Fibroblast of skin of left biceps (primary cell): ENCODE measurements at places on chromosomes 6 and 20.
A peak's percentile ranks its signal among the peaks of the same experiment; 100 is the strongest.

- no peak for DNase-seq
Measured at GRCh38 chr6:125054331-125054730, 92.1 kb downstream of the RNF217 start.

GRCh38 chr6:56765494-56765893 is 122.8 kb upstream of the DST start:
- peak; percentile 57 for DNase-seq

DNA sequence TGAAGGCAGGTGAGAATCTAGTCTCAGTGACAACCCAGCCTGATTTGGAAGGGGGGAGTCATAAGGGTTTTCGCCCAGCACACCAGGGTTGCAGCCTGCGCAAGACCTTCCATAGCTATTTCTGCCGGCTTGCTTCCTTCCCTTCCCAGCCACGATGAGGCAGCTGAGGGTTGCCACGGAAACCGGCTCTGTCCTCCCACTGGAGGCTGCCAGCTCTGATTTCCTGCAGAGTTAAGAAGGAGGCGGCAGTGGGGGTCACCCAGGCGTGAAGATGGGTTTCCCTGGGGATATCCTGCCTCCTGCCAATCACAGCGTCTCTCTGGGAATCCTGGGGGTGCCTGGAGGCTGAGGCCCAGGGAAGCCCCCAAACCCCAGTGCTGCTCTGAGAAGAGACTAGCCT is 23.1 kb upstream of the KCNB1 start:
- no peak for DNase-seq

DNA sequence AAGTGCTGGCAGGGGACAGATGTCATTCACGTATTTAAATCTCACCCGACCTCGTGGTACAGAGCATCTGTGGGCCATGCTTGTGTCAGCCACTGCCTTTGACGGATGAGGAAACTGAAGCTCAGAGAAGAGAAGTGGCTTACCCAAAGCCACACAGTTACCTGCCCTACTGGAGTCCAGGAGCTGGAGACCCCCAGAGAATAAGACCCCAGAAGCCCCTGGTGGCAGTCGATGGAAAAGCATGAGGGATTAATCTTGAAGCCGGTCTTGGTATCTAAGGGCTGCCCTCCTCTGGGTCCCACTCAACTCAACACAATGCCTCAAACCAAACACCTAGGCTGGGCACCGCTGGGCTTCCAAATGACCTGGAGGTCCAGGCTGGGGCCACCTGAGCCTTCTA is 83.1 kb downstream of the GRM4 start:
- no peak for DNase-seq

DNA sequence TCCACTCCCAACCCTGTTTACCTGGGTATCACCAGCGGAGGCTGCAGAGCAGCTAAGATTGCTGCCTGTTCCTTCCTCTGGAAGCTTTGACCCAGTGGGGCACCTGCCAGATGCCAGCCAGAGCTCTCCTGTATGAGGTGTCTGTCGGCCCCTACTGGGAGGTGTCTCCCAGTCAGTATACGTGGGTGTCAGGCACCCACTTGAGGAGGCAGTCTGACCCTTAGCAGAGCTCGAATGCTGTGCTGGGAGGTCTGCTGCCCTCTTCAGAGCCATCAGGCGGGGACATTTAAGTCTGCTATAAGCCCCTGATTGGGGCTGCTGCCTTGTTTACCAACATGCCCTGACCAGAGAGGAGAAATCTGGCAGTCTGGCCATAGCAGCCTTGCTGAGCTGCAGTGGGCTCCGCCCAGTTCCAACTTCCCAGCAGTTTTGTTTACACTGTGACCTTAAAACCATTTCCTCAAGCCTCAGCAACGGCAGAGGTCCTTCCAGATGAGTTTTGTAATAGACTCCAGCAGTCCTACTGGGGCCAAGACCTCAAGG is 2.8 kb downstream of the RAET1E start:
- no peak for DNase-seq

DNA sequence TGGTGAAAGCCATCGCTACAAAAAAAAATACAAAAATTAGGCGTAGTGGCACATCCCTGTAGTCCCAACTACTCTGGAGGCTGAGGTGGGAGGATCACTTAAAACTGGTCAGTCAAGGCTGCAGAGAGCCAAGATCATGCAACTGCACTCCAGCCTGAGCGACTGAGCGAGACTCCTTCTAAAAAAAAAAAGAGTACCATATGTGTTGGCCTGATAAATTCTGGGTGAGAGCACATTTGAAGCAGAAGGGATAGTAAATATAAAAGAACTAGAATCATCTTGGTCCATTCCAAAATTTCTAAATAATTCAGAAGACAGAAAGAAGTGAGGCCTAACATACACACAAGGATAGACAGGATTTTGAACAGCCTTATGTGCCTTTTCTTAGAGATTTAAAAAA is 2.2 kb downstream of the IBTK start:
- no peak for DNase-seq

GRCh38 chr6:139296927-139297326 is 5.1 kb upstream of the TXLNB start:
- peak; percentile 37 for DNase-seq

- no peak for DNase-seq
Measured at GRCh38 chr20:4962241-4962855, 39.0 kb downstream of the SLC23A2 start.

DNA sequence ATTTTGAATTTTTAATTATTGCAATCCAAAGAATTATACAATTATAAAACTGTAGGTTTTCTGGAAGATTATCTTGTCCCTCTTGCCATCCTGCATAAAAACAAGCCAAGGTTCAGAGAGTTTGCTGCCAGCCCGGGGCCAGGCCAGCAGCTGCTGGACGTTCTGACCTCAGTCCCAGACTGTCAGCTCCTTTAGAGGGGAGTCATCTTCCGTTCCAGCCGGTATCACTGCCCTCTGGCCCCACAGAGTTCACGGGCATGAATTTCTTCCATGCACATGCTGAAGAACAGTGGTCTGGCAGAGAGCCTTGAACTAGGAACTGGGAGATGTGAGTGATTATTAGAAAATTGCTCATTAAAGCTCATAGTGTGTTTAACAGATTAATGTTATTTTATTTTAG is 130.4 kb upstream of the QKI start:
- no peak for DNase-seq

GRCh38 chr6:149108038-149108748 is 209.3 kb upstream of the TAB2 start:
- no peak for DNase-seq

DNA sequence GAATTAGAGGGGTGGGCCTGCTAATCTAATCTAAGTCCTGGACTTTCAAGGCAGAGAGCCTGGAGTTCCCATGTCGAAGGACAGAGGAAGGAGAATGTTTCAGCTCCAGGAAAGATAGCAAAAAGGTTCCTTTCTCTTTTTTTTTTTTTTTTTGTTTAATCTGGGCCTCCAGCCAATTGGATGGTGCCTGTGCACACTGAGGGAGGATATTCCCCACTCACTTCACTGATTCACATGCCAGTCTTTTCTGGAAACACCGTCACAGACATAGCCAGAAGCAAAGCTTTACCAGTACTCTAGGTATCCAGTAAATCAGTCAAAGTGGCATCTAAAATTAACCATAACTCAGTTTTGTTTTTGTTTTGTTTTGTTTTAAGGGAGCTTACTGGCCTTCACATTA is 721.1 kb downstream of the TENT5A start:
- no peak for DNase-seq

- DNase-seq = no peak
Measured at GRCh38 chr20:20406306-20406705, 38.4 kb downstream of the INSM1 start.

DNA sequence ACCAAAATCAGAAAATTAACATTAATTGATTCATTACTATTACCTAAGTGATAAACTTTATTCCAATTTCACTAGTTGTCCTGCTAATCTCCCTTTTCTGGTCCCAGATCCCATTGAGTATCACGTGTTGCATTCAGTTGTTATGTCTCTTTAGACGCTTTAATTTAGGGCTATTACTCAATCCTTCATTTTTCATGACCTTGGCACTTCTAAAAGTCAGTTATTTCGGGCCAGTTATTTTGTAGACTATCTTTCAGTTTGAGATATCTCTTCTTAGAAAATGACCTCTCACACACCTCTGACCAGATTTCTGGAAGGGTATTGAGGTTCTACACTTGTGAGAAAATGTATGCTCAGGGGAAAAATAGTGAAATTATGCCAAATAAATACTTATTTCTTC is 34.0 kb upstream of the TASP1 start:
- no peak for DNase-seq

GRCh38 chr20:33694639-33695012 is 8.4 kb upstream of the E2F1 start:
- no peak for DNase-seq

DNA sequence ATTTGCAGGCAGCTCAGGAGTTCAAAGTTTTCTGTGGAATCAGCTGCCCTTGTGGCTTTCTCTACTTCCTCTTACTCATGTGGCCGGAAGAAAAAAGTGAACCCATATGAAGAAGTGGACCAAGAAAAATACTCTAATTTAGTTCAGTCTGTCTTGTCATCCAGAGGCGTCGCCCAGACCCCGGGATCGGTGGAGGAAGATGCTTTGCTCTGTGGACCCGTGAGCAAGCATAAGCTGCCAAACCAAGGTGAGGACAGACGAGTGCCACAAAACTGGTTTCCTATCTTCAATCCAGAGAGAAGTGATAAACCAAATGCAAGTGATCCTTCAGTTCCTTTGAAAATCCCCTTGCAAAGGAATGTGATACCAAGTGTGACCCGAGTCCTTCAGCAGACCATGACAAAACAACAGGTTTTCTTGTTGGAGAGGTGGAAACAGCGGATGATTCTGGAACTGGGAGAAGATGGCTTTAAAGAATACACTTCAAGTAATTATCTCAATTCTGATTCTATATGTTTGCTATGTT is 1.1 kb downstream of the MGME1 start:
- DNase-seq = no peak

GRCh38 chr20:52259295-52259694 is 67.7 kb upstream of the ZFP64 start:
- no peak for DNase-seq

DNA sequence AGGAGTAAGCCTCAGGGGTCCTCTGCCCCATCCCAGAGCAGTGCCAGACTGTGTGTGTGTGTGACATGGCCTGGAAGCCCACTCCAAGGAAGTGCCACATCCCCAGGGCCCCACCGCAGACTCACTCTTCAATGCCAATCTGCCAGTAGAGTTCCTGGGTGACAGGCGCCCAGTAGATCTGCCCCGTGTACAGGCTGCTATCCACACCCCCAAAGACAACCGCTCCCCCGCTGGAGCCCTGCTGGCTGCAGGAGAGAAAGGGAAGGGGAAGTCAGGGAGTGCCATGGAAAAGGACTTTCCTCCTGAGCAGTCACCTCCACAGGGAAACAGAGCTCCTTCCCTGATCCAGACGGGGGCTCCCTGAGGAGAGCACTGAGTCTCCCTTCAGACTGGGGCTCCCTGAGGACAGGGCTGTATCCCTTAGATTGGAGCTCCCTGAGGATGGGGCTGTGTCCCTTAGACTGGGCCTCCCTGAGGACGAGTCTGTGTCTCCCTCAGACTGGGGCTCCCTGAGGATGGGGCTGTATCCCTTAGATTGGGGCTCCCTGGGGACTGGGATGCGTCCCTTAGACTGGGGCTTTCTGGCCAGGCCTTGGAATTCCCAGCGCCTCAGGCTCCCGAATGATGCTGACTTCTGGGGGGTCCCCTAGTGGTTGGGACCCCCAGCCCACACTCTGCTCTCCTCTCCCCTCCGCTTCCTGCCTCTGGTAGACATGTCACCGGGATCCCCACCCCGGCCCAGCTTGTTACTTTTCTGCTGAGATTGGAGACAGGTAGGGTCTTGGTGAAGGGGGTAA is 5.2 kb upstream of the TFEB start:
- no peak for DNase-seq

- peak; percentile 25 for DNase-seq
Measured at GRCh38 chr6:14038467-14039437, 78.8 kb upstream of the CD83 start.

DNA sequence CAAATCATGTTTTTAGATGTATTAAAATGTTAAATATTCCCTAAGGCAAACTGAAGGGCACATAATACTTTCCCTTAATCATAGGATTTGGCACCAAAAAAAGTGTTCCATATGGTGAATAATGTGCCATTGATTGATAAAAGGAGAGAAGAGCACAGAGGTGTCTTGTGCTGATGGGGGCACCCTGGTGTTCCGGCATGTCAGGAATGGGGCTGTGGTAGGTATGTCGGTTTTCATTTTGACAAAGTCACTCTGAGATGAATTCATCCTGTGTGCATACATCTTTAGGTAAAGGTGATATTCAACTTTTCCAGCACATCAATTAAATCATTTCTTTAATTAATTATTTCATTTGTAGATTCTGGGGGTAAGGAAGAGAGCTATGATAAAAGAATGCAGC is 36.8 kb downstream of the CENPW start:
- DNase-seq = no peak

GRCh38 chr6:22471132-22471690 is 98.2 kb upstream of the HDGFL1 start:
- no peak for DNase-seq

DNA sequence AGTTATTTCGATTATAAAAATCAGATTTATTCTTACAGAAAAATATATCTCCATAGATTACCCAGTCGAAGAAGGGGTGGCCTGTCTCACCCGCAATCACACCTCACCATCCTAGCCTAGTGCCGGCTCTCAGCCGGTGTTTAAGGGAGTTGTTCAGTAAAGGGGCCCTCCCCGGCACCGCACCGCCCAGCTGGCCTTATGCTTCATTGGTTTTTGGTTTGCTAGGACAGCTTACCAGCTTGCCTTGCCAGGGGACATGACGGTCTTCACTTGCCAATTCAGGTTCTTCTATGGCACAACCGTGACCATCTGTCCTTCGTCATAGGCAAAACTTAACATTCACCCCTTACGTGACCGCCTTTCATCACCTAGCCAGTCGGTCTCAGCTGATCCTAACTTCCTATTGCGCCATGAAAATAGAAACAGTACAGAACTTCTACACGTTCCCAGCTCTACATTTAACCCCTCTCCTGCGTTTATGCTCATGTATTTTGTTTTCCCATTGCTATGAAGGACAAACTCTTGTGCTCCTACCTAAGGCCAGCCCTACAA is 44.7 kb upstream of the SLC22A16 start:
- DNase-seq = no peak

DNA sequence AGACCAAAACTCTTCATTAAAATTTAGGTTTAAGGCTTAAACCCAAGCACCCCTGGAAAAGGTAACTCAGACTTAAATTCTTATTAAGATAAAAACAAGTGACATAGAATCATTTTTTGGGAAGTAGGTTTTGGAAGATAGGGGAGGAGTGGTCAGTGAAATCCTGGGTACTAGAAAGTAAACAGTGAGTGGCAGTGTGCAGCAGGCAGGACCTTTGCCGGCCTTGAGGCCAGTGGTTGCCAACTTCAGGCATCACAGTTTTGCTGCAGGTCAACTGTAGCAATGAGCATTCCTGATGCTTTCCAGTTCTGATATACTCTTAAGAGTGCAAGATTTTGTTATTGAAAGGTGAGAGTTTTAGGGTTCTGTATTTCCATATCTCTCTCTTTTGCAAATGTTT is 69.3 kb upstream of the SUPT3H start:
- DNase-seq = no peak

DNA sequence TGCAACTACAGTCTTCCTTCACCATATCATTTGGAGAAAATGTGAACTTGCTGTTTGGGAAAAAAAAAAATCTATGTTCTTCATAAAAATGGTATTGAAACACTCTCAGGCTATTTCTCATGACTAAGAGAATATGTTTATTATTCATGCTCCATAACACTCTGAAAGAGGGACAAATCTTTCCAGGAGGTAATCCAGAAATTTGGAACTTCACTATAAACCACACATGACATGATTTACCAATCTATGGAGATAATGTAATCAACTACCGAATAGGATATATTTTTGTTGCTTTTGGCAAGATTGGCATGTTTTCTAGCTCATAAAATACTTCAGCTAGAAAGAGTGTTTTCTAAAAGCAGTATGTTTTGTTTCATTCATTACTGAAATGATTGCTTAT is 56.3 kb downstream of the THEMIS start:
- no peak for DNase-seq

- no peak for DNase-seq
Measured at GRCh38 chr6:115677198-115677597, 383.5 kb downstream of the FRK start.
